ENCODE measurements at places on chromosomes 7 and 10.

DNA sequence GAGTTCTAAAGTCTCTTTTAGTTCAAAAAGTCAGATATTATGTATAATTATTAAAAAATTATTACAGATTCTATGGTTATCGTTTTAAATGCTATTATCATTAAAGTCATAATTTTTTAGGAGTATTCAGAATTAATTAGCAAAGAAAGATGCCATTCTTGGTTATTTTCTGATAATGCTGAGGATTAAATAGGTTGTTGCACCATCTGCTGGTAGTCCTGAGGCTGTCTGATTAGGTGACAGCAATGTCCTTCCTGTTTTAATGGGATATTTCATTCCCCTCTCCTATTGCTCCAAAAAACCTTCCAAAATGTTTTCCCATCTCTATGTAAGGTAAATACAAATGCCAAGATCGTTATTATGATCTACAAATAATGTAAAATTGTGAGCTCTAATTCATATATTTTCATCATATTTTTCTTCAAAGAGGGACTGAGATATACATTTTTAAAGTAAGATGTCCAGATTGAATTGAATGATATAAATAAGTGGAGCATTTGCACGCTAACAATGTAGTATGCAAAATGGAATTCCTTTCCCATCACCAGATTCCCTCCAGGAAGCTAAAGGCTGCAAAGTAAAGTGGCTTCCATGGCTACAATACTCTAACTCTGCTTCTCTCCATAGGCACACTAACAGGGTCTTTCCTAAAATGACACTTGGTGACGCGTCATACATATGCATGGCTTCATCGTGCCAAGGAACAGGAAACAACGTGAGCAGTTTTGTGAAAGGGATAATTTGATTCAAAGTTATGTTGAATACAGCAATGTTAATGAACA is 58.8 kb upstream of the AKR1E2 start:
- no peak for DNase-seq

- DNase-seq: no peak
These were observed 261.4 kb downstream of the ZMYND11 start for GRCh38 chr10:396535-397220.

- no peak for DNase-seq
These were observed 615.1 kb downstream of the SUGCT start for GRCh38 chr7:40749877-40750276.

- DNase-seq: no peak
These were observed 44.1 kb upstream of the ADO start for GRCh38 chr10:62760401-62760800.

- no peak for DNase-seq
These were observed 94.3 kb upstream of the DNAAF5 start for GRCh38 chr7:631964-632830.

DNA sequence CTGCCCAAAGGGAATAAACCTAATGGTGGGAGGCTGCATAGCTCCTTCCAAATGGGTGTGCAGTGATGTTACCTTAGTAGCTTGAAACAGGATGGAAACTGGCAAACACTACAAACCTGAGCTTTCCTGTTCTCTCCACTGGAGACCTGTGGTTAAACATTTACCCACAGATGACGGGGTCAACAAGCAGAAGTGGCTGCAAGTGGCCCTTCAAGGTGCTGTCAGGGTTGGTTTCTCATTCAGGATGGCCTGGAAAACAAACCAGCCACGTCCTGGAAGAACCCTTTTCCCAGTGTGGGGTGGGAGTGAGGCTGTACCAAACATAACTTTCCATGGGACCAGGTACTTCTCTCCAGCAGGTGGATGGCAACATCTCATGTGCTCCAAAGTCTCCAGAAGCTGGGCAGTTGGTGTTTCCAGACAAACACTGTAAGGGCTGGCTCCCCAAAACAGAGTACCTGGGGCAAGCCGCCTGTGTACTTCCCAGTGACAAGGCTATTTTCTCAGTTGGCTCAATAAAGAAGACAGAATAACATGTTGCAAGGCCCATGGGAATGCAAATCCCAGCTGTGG is 67.5 kb downstream of the DNAJB9 start:
- DNase-seq: no peak

DNA sequence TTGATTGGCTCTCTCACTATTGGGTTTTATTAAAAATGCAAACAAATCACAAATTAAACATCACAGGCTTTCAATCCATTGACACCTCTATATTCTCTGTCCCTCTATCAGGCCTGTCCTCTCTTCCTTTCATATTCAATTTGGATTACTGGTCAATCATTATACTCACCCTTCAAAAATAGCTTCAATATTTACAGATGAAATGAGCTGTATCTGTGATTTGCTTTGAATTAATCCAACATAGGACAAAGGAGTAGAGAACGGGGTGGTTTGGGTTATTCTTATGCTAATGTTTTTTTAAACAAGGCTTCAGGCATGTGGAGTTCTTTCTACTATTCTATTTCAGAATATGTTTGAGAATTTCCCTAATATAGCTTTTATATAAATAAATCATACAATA is 2.3 kb downstream of the TAS2R39 start:
- DNase-seq: no peak

GRCh38 chr7:38276096-38276877 is 2.9 kb upstream of the TARP start:
- DNase-seq: no peak

GRCh38 chr10:79241990-79242619 is 105.2 kb upstream of the PPIF start:
- peak; percentile 62 for DNase-seq

DNA sequence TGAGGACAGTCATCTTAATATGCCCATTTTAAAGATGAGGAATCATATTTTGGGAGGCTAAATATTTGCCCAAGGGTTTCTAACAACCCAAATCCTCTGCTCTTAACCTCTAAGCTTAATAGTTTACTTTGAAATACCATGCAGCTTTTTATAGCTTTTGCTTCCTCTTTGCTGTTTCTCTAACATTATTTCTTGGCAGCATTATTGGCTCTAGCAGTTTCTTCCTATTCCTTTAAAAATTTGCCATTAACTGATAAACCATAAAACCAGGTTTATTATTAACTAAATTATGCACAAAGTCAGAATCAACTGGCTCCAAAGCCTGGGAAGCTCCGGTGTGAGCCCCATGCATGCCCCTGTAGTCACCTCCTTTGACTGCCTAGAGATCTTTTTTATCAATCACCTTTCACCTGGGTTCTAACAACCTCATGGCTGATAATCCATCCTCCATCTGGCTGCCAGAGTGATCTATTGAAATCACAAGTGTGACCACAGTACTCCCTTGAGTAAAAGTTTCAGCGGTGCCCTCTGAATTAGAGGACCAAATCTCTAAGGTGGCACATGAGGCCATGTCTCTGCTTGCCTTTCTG is 62.4 kb downstream of the ITGB8 start:
- no peak for DNase-seq

DNA sequence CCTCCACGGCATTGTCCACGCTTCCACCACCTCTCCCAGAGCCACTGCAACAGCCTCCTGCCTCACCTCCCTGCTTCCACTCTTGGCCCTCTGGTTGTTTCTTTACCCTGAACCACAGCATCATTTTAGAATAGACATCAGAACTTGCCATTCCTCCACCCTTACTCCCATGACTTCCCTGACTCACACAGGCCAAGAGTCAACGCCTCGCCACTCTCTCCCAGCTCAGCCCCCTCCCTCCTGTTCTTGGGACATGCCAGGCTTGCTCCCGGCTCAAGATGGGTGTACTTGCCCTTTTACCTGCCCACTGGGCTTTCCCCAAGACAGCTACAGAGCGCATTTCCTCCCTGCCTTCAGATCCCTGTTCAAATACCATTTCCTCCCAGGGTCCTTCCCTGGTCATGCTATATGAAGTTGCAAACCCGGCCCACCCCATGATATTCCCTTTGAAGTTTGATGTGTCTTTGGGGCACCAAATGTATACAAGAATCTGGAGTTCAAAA is 429.1 kb downstream of the RPS24 start:
- no peak for DNase-seq

DNA sequence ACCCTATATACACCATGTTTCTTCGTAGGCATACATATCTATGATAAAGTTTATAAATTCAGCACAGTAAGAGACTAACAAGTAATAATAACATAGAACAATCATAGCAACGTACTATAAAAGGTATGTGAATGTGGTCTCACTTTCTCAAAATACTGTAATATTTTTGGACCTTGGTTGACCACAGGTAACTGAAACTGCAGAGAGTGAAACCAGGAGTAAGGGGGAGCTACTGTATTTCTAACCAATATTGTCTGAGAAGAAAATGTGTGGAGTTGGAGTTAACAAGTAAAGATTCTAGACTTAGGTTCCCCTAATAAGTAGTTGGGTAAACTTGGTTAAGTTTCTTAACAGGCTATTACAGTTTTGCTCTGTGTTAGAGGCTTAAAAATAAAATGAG is 72.1 kb downstream of the GNAI1 start:
- DNase-seq: no peak

GRCh38 chr7:146235195-146235594 is 118.6 kb downstream of the CNTNAP2 start:
- no peak for DNase-seq

DNA sequence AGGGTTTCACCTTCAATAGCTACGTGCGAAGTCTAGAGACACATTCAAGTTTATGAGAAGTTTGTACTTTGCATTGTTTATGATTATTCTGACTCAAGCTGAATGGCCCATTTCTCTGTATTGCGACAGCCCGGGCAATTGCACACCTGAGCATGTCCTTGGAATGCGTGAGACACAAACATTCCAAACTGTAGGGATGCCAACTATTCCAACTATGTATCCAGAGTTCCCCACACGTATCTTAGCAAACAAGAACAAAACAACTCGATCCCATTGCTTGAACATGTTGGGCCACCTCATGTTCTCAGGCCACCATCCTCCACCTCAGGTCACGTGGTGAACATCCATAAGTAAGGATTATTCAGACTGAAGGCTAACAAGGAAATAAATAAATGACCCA is 51.4 kb upstream of the EGFR start:
- no peak for DNase-seq

DNA sequence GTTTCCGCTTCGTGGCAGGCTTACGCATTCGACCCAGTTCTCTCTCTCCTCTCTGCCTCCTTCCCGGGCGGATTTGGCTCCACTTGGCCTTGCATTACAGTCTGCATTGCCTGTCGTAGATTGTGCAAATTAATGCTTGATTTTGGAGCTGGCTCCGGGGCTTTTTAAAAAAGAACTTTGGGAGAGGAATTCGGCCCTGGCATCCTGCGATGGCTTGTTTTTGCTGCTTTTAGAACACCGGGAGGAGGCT is 767 bp downstream of the EIF4EBP2 start:
- DNase-seq: no peak

DNA sequence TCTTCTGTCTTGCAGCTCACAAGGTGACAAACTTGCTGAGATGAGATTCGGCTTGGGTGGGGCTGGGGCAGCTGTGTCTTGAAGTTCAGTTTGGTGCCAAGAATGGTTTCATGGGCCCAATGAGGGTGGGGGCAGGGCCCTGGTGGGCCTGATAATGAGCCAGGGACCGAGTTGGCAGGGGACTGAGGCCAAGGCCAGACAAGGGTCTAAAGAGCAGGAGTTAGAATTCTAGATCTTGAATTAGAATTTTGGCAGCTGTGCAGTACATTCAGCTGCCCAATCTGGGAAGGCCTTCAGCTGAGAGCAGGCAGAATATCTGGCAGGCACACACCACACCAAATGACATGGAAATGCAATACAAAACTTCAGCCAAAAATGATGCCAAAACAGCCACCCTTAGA is 1.5 kb upstream of the JAZF1 start:
- no peak for DNase-seq

GRCh38 chr10:121734589-121735045 is 136.4 kb upstream of the FGFR2 start:
- peak; percentile 30 for DNase-seq

DNA sequence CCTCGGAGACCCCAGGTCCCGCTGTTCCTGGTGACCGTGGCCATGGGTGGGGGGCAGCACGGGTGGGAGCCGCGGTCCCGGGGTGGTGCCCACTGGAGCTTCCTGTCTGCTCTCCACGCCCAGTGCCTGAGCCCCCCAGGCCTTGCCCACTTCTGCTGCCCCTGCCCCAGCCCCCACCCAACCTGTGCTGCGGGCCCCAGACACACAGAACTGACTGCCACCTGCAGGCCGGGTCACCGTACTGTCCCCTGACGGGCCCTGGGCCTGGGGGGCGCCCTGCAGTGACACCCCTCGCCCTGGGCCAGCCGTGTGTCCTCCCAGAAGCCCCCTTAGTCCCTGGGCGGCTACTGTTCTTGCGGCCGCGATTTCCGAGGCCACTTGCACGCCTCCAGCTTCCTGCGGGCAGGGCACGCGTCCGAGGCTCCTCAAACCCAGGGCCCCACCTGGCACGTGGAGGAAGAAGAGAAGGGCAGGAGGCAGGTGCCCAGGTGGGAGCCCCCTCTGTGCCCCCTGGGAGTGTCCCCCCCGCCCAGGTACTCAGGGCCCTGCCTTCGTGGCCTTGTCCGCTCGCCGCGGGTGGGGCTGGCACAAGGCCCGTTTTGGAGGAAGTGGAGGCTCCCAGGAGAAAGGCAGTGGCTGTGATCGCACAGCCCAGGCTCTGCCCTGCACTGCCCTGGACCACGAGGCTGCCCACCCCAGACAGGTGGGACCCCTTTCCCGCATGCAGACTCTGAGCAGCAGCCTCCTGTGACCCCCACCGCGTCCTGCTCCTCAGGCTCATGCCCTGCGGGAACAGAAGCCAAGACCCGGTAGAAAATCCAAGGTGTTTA is 10.4 kb downstream of the TMEM184A start:
- DNase-seq: no peak

- no peak for DNase-seq
These were observed 40.0 kb downstream of the TNKS2 start for GRCh38 chr10:91838199-91838598.

- DNase-seq: no peak
These were observed 35.0 kb downstream of the NEURL1 start for GRCh38 chr10:103528549-103528948.

DNA sequence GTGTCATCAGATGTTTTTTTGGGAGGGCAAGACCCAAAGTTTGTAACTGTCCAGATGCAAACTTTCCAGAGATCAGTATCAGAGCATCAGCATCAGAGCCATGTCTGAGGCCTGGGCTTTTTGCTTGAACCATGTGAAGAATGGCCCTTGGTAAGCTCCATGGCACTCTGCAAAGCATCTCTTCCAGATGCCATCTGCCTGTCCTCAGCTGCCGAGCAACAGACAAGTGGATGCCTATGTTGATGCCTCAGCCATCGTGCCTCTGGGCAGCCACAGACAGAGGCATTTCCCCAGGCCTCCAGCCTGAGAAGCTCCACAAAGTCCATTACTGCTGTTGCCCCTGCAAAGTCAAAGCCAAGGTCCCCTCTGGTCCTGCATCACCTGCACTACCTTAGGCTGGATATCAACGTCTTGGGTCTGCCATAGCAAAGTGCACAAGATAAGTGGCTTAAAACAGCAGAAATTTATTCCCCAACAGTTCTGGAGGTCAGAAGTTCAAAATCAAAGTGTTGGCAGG is 670.2 kb upstream of the MKI67 start:
- DNase-seq: no peak

DNA sequence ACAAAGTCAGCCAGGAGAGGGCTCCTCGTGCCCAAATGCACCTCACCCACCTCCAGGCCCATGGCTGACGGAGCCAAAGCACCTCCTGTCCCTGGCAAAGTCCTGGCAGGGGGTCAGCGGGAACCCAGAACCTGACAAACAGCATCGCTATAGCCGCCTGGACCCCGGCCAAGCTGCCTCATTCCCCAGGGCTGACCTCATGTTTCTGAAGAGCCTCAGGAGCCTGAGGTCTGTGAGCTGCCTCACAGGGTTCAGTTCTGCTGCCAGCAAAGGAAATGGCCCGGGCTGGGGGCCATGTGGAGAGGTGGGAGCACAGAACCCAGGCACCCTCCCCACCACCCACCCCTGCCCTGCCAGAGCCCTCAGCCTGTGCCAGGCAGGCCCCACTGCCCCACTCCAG is 4.2 kb upstream of the NANOS1 start:
- DNase-seq: no peak

- DNase-seq: no peak
These were observed 10.4 kb upstream of the PAX2 start for GRCh38 chr10:100735087-100735336.
